Activated CD8-positive, alpha-beta memory T cell treated with anti-CD3 and anti-CD28 coated beads, Interleukin-2, amount 50 U/mL, for 4 hours (primary cell): ENCODE measurements at places on chromosomes 4 and X.

GRCh38 chr4:109027016-109027500, 264.2 kb upstream of the ETNPPL start:
- DNase-seq, result no peak

GRCh38 chr4:100952590-100952989, 394.7 kb downstream of the PPP3CA start:
- no peak for DNase-seq

GRCh38 chrX:70769659-70770227, 138.8 kb downstream of the TEX11 start:
- DNase-seq, result no peak

DNA sequence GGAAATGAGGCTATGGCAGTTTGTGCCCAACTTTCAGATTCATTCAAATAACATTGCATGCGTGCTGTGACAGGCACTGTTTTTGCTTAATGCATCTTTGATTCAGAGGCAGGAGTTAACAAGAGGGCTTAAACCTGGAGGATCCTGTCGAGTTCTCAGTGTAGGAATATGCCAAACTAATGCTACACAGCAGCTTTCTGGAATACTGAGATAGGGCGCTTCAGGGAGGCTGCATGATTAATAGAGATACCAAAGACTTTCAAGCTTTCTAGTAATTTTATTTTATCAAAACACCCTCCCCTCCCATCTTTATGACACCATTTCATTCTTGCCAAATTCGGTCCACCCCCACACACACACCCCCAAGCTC, 636 bp upstream of the TIMM8A start:
- DNase-seq, result no peak

GRCh38 chrX:115322375-115322774, 32.9 kb downstream of the LUZP4 start:
- no peak for DNase-seq

DNA sequence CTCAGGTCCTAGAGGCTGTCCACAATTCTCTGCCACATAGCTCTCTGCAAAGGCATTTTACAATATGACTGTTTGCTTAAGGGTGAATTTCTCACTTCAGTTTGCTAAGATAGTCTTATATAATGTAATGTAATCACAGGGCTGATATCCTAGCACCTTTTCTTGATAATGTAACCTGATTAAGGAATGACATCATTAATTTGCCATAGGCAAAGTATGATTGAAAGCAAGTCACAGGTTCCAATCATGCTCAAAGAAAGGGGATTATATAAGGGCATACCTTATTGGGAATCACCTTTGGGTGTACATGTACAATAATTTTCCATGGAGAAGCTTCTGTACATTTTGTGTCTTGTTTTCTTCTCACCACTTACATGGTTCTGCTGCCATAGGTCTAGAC, 18.9 kb downstream of the GNRHR start:
- no peak for DNase-seq

- no peak for DNase-seq
Observed at GRCh38 chrX:14591976-14592375, 62.6 kb downstream of the GLRA2 start.

DNA sequence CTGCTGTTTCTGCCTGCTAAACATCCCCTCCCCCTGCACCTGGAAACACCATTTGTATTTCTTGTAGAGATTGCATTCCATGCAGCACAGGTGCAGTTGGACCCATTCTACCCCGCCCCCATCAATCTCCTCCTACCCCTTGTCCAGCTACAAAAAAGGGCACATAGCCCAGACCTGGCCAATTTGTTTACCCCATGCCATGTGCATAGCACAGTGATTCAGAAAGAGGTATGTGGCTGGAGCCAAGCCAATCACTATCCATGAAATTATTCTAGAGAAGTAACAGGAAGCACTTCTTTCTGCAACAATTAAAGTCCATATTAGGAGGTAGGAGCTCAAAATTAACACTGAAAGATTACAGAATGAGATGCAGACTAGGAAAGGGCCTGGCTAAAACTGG, 20.2 kb upstream of the TMEM184C start:
- DNase-seq, result no peak

- no peak for DNase-seq
Observed at GRCh38 chr4:68865760-68866159, 50.0 kb downstream of the UGT2B10 start.

DNA sequence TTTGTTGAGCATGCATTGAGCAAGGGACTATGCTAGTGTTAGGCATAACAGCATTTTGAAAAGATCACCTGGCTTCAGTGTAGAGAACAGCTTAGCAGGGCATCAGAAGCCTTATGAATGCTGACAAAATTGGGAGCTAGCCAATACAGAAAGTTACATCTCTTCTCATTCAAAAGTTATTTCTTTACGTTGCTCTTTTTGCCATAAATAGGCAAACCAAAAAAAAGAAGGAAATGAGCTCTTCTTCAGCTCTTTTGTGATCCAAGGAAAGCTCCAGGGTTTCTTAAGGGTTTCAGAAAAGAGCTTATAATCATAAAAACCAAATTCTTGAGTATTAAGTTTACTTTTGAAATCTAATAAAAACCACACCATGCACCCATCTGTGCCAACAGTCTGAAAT, 35.2 kb upstream of the LNX1 start:
- no peak for DNase-seq

- no peak for DNase-seq
Observed at GRCh38 chr4:143736861-143737260, 36.4 kb upstream of the FREM3 start.

- DNase-seq, result no peak
Observed at GRCh38 chrX:150150076-150150779, 211.9 kb upstream of the EOLA2 start.

DNA sequence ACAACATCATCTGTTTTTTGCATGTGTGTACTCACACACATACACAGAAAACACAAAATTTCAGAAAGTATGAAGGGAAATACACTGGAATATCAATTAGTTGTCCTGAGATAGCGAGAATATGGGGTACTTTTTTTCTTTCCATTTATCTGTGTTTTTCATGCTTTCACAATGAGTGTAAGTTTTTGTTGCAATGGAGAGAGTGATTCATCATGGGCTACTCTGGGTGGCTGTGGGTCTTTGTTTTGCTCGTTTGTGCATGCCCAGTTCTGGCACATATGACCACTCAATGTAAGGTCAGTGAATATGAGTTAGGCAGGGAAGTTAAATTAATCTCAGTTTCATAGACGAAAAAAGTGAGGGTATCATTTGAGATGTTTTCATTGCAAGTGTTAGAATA, 26.9 kb downstream of the XK start:
- no peak for DNase-seq

DNA sequence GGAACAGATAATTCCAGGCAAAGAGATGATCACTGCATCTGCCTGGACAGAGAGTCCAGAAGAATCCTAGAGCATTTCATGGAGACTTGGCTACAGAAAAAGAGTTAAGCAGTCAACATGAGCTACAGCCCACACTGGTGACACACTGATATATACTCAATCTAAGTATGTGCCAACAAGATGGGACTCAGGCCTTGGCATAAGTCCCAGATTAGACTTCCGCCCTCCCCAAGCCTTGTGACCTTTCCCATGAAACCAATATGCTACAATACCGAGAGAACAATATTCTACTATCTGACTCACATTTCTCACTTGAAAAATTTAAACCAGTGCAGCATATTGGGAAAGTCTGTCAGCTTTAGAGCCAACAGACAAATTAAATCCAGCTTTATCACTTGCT, 65.7 kb upstream of the SLITRK2 start:
- no peak for DNase-seq

GRCh38 chr4:63717384-63717783, 691.9 kb downstream of the TECRL start:
- no peak for DNase-seq

DNA sequence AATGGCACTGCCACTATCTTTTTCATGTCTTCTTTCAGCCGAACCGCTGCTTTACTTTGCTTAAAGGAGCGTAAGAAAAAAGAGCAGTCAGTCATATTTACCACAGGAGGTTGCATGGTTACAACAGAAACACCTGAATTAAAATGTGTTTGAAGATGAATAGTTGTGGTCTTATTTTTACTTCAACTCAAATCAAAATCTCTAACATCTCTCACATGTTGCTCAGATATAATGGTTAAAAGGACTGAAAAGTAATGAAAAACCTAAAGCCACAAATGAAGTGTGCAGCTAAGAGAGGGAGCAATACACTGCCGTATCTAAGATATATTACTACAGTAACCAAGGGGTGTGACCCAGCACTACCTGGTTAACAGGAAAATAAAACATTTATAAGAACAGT, 27.4 kb downstream of the FAM13A start:
- DNase-seq, result no peak

DNA sequence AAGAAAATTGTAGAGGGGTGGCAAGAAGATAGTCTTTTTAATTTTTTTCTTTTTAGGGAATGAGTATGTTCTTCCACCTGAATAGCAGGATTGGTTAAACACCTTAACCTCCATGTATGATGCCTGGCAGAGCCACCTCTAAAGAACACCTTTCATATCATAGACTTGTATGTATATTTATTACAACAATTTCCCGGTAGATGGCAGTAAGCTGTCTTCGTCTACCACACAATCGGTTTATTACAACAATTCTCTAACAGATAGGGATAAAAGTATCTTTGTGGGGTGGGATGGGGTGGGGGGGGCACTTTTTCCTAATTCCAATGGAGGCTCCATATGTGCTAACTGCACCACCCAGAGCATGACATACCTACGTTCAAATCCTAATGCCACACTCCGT, 255.5 kb downstream of the LDB2 start:
- no peak for DNase-seq

DNA sequence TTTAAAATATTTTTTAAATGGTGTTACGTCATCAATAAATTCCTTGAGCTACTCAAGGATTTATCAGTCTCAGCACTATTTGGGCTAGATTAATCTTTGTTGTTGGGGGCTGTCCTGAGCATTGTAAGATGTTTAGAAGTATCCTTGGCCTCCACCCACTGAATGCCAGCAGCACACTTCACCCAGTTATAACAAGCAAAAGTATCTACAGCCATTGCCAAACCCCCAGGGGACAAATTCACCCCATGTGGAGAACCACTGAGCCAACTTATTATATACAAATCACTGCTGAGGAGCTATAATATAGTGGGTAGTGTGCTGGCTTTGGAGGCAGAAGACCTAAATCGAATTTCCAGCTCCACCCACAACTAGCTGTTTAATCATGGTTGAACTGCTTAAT, 58.3 kb downstream of the ATP10D start:
- no peak for DNase-seq

DNA sequence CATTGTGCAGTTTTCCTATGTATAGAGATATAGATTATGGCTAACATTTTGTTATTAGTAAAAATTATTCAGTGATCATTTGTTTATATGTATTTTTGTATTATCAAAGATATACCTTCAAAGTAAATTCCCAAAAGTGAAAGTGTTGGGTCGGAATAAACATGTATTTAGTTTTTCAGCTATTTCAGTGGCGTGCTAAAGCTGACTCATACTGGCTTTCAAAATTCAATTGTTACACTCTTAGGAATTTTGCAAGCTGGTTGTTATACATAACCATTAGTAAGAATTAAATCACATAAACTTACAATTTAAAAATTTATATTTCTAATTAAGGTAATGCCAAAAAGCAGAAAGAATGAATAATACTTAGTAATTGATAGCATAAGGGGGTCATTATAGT, 288.4 kb upstream of the NRK start:
- DNase-seq, result no peak

GRCh38 chr4:140149846-140150635, 3.9 kb downstream of the MAML3 start:
- DNase-seq, result peak; percentile 76
